ENCODE measurements at places on chromosomes 12 and 14. TPM values are rescaled to one million over a fixed set of nuclear protein-coding genes. Genes with fewer than 3 reads are reported as not detected.

GRCh38 chr14:100967930-100968329, 64.4 kb upstream of the RTL1 start:
- H3K4me1 ChIP-seq, result no peaks in the 10 kb centered on the region
- H3K27me3 ChIP-seq, result no peaks in the 10 kb centered on the region
- no peak overlapping the region for H3K27ac ChIP-seq
- no peak overlapping the region for H3K4me3 ChIP-seq
- DNase-seq, result no peak

The RIN3 gene
- total RNA-seq, result 0.22 TPM

GRCh38 chr14:52935833-52936232, 15.0 kb downstream of the FERMT2 start:
- H3K27ac ChIP-seq, result no peak overlapping the region
- H3K4me3 ChIP-seq, result no peak overlapping the region
- DNase-seq, result no peak
- H3K4me1 ChIP-seq, result peaks cover 20% of the 10 kb centered on the region
- H3K36me3 ChIP-seq, result no peaks in the 10 kb centered on the region

DNA sequence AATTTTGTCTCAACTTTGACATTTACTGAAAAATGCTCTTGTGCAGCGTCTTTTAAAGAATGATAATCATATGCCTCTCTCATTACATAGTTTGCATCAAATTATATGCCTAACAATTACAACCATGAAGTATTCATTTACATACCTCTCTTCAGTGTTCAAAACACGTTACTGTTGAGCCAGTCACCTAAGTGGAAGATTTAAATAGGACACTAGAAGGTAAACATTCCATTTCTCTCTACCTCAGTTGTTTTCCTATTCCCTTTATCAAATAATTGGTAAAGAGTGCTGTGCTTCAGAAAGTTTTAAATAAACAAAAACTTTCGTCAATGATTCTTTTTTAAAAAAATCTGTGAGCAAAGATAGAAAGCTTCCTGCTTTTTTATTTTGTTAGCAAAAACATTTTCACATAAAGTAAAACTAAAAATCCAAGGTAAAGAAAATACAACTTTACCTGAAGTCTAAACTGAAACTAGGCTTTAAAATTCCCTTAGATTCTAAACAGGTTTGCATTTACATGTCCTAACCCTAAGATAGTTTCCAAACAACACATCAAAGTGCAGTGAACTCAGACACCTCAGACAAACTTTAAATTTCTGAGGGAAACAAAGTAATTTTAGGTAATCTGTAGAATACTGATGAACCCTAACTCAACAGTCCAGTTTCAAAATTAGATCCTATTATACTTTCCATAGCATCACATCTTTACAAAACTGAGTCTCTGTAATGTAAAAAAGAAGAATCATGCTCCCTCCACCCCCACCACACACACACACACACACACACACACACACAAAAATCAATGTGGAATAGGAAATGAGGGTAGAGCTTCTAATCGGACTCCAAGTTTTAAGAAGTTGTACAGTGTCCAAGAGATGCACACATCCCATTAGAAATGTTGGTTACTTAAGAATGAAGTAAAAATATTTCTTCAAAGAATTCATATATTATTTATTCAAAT, 46.2 kb downstream of the PAWR start:
- no peaks in the 10 kb centered on the region for H3K27me3 ChIP-seq
- H3K4me1 ChIP-seq, result peaks cover 34% of the 10 kb centered on the region
- H3K4me3 ChIP-seq, result no peak overlapping the region
- no peak for DNase-seq
- H3K36me3 ChIP-seq, result no peaks in the 10 kb centered on the region

DNA sequence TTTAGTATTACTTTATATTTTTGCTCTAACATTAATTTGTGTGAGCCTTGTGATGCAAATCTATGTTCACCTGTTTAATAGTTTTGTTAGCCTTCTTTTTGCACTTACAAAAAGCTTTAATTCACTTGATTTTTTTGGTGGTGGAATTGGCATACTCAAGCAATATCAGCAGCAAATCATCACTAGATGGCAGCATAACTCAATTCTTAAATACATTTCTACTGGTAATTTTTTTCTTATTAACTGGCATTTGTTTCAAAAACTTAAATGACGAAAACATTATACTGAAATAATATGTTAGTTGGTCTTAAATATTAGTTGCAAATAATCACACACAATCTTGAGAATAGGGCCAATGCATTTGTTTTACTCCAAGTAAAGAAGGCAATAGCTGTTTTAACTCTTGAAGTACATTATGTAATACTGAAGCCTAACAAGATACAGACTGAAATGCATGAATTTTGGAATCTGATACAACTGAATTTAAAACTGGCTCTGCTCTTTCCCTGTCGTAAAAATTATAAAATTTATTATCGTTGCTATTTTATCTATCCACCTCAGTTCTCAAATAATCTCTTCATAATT, 151.5 kb downstream of the ATXN7L3B start:
- peaks cover 6% of the 10 kb centered on the region for H3K4me1 ChIP-seq
- peak; percentile 56 for DNase-seq
- no peaks in the 10 kb centered on the region for H3K27me3 ChIP-seq
- H3K27ac ChIP-seq, result no peak overlapping the region

- H3K4me3 ChIP-seq, result no peak overlapping the region
- no peaks in the 10 kb centered on the region for H3K27me3 ChIP-seq
- H3K27ac ChIP-seq, result no peak overlapping the region
- no peak for DNase-seq
- no peaks in the 10 kb centered on the region for H3K4me1 ChIP-seq
Observed at GRCh38 chr12:31015215-31015614, 58.4 kb upstream of the DDX11 start.

DNA sequence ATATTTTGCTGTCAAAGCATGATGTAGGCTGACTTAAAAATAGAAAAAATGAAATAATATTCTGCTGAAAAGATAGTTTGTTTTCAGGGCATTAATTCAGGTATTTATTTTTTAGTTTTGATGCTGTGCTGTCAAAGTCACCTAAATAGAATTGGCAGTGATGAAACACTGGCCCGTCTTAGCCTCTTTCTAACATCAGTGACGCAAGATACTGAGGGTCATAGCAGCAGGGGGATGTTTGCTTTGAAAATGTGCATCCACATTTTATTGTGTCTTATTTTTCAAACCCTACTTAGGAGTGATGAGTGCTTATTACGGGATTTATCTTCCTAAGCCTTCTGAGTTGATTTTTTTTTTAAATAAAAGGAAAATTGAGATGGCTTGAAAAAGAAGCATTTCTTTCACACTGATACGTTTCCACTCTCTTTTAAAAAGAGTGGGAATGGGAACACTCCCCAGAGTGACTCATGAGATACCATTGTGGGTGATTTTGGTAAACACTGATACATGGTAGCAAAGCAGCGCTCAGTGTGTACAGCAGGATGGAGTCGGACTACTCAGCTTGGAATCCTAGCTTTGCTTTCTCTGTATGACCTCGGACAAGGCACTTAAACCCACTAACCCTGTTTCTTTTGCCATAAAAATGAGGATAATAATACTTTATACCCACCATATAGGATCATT, 290.8 kb downstream of the ERC1 start:
- H3K27ac ChIP-seq, result no peak overlapping the region
- H3K4me1 ChIP-seq, result peaks cover 12% of the 10 kb centered on the region
- H3K27me3 ChIP-seq, result no peaks in the 10 kb centered on the region
- no peak overlapping the region for H3K4me3 ChIP-seq
- no peaks in the 10 kb centered on the region for H3K36me3 ChIP-seq
- no peak for DNase-seq

Measured in neural progenitor cell (in vitro differentiated cells).